Fibroblast of lung (primary cell): ENCODE measurements at places on chromosomes 11 and 22.

- no peak for DNase-seq
Measured at GRCh38 chr22:29215012-29215860, 9.5 kb downstream of the EMID1 start.

GRCh38 chr11:92154611-92155010 is 70.0 kb upstream of the FAT3 start:
- no peak for DNase-seq

- DNase-seq: no peak
Measured at GRCh38 chr11:72580642-72580950, 93.6 kb downstream of the PDE2A start.

DNA sequence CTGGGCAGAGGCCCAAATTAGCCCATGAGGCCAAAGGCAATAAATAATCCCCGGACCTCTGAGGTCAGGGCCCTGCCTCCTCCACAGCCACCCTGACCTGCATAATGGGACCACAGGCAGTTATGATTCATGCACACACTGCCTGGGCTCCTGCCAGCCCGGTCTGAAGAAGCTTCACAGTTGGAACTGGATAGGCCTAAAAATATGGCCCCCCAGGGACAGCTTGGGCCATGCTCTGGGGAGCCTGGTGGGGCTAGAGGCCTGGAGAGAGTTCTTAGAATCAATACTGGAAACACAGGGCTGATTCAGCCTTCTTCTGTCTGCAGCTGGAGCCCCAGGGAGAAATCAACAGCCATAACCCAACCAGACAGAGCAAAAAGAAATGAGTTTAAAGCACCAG is 112.8 kb upstream of the CADM1 start:
- DNase-seq: peak; percentile 95

GRCh38 chr11:64507832-64508375 is 83.1 kb upstream of the SLC22A12 start:
- no peak for DNase-seq

DNA sequence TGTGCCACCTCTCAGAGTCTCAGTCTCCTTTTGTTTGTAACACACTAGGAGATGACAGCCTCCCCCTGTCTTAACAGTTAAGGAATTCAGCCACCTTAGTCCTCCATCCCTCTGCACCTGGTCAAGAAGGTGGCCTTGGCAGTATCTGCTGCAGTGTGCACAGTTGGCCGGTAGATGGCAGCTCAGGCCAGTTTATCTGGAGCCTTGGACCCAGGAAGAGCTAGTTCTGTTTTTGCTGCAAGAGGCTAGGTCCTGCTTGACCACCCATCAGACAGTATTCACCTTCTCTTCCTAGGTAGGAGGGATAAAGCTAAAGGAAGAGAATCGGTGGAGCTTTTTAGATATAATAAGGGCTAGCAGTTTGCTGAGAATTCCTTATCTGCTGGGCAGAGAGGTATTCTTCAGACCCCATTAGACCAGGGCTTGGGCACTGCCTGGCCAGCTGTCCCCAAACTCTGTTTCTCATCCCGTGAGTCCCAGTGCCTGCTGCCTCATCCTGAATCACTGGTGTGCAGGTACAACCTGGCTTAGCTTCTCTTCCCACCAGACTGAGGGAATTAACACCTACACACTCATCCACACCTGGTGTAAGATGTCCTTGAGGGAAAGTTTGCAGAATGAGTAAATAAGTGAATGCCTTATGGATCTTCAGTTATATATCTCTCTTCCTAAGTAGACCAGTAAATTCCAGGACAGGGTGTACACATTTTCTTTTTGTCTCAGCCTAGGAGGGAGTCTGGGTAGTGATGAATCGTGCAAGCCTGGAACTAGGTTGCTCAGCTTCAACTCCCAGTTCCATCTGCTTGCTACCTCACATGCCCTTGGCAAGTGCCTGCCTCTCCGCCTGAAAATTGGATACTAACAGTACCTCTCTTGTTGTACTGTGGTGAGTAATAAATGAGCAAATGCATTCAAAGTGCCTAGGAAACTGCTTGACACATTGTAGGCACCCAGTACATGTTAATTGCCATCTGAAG is 70.8 kb upstream of the NARS2 start:
- DNase-seq: peak; percentile 74

DNA sequence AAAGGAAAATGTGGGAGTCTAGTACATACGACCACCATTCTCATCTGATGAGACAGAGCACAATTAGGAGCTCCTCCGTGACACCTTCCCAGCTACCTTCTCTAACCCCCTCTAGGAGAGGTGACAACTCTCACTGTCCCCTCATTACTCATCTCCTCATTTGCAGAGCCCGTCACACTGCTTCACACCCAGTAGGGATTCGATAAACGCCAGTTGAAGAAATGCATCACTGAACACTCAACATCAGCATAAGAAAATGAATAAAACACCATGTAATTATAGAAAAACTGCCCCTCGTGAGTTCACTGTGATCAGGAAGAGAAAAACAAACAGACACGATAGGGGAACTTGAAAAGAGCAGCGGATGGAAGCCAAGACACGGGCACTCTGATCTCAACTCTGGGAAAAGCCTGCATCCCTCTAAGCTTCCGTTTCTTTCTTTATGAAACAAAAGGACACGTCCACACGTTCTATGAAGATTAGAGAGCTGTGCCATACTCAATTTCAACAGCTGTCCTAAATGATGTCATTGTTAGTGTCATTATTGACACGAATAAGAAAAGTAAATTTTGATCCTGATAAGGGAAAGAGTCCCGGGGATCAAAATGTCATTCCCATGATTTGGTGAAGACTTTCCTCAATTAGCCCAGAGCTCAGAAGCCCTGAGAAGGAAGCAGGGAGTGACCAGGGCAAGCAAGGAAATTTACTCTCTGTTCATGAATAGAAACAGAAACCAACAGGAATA is 356.9 kb downstream of the LARGE1 start:
- DNase-seq: no peak
